ENCODE measurements at places on chromosomes 1 and 21.

DNA sequence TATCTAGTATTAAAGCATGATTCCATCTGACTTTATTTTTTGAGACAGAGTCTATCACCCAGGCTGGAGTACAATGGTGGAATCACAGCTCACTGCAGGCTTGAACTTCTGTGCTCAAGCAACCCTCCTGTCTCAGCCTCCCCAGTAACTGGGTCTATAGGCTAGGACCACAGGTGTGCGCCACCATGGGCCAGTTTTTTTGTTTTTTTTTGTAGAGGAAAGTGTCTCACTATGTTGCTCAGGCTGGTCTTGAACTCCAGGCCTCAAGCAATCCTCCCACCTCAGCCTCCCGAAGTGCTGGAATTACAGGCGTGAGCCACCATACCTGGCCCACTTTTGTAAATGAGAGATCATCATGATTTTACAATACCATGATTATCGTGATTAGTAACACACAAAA lies 9.2 kb downstream of the PPP1R15B start:
- no peak for ATAC-seq

DNA sequence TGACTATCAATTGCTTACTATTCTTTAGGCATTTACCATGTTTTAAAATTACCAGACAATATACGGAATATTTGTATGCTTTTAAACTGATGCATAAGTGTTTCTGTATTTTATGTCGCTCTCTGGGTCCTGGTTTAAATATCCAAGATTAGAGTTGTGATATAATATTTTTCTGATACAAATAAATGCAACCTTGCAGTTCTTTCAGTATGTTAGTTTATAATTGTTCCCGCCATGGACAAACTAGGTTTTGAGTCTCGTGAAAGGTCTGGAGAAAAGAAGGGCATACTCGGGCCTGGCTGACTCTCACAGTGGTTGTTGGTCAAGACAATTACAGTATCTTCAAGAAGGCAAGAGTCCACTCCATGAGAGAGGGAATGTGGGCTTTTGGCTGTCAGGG lies 72.6 kb upstream of the AJAP1 start:
- no peak for ATAC-seq

GRCh38 chr21:26587736-26588201 lies 14.7 kb upstream of the CYYR1 start:
- ATAC-seq, result no peak

DNA sequence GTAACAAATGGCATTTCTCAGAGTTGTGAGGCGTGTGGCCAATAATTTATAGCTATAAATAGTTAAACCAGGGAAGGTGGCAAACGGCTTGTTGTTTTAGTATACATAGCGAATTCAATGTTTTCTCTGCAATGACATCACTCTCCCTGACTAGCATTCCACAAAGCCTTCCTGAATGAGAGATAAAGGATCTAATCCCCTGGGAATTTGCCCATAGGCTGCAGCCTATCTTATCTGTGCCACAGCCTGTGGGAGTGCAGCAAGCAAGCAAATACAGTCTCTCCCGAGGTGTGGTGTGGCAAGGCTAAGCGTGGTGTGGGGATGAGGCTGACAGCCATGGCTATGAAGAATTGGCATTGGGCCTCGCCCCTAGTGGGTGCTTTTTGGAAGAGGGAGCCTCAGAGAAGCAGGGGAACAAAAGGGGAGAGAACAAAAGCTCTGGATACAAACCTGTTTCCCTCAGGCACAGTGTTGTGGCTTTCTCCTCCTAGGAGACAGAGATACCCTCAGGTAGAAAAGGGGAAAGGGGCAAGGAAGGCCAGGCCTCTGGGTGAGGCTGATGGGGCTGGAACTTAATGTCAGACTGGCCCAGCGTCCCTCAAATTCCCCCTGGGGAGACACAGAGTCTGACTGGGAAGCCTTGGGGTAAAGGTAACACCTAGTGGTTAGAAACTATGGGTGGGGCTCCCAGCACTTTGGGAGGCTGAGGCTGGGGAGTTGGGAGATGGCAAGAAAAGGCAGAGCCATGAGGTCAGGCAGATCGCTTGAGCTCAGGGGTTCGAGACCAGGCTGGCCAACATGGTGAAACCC lies 8.9 kb downstream of the TAGLN2 start:
- no peak for ATAC-seq

GRCh38 chr21:42287193-42288083 lies 27.8 kb downstream of the TFF3 start:
- ATAC-seq, result no peak

DNA sequence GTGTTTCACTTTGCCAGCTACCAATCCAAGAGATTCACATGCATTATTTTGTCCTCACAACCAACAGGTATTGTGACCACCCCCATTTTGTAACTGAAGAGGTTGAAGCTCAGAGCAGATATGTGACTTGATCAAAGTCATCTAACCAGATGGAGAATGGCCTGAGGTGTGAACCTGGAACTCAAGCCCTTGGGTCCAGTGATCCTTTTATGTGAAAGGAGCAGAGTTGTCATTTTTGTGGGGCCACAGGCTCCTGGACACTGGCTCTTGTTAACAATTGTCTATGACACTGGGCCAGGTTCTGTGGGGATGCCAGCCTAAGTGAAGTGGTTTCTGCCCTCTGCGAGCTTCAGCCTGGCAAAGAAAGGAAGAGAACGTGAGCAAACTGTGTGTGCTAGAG lies 172.6 kb downstream of the ZZZ3 start:
- no peak for ATAC-seq

DNA sequence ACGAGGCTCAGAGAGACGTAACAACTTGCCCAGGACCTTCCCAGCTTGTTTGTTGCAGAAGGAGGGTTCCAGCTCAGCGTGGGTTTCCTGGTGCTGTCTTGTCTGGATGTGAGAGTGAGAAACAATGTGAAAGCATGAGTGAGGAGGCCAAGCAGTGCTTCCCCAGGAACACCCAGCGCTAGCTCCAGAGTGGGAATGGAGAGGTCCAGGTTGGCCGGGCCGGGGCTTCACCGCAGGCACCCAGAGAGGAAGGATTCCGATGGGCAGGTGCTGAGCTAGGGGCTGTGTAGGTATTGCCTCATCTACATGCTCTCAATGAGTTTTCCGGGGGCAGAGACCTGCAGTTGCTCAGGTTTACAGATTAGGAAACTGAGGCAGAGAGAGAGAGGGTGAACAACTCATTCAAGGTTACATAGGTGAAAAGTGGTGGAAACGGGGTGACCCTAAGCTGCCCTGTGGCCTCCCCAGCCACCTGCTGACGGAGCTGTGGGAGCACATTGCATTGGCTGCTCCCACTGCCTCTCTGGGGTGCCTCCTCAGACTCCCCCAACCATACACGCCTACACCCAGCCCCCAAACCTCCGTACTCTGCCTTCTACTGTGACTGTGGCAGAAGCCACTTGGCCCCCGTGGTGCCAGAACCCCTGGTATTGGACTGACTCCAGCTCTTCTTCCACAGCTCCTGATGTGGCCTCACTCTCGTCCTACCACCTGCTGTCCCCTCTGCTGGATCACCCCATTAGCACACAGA lies 51.2 kb downstream of the B3GALT5 start:
- ATAC-seq, result no peak

- ATAC-seq, result no peak
These were observed 261 bp upstream of the CCDC24 start for GRCh38 chr1:43991200-43991475.

GRCh38 chr1:179351281-179351680 lies 14.5 kb upstream of the AXDND1 start:
- ATAC-seq, result peak; percentile 75

DNA sequence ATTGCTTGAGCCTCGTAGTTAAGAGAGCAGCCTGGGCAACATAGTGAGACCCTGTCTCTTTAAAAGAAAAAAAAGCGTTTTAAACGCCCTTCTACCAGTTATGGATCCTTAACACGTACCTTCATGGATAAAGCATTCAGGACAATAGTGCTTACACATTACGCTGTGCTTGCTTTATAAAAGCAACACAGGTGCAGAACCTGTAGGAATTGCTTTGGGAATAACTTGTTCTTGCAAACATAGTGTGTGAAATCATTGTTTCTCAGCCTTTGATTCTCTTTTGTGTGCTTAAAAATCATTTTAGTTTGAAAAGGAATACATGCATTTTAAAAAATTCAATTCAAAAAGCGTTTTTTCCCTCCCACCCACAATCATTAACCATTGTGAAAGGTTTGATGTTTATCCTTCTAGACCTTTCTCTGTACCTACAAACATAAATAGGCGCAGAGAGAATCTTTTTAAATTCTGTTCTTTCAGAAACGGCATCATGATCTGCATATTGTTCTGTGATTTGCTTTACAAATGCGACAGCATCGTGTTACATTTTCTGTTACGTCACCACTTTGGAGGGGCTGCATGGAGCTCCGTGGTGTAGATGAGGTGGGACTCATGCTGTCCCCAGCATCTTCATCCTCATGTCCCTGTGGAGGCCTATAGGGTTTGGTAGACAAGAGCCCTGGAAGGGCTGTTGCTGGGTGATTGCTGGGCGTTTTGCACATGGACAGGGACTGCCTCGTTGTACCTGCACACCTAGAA lies 54.6 kb downstream of the SPSB1 start:
- no peak for ATAC-seq

GRCh38 chr21:35593000-35593502 lies 467.3 kb downstream of the SETD4 start:
- ATAC-seq, result no peak
